CD4-positive, CD25-positive, alpha-beta regulatory T cell (primary cell): ENCODE measurements at places on chromosomes 3 and 15. TPM values are rescaled to one million over a fixed set of nuclear protein-coding genes. Genes with fewer than 3 reads are reported as not detected.

Gene GRAMD2A
- polyA plus RNA-seq: not detected

Gene AADAC
- not detected for polyA plus RNA-seq

Gene SNRPA1
- 69.9 TPM for polyA plus RNA-seq

Gene RAB6B
- polyA plus RNA-seq: 0.31 TPM

Gene EIF5A2
- 14.0 TPM for polyA plus RNA-seq

Gene SPATA12
- not detected for polyA plus RNA-seq

Gene CCNDBP1
- 301 TPM for polyA plus RNA-seq

Gene RTP1
- polyA plus RNA-seq: not detected

Gene GCSAM
- polyA plus RNA-seq: 12.3 TPM

DNA sequence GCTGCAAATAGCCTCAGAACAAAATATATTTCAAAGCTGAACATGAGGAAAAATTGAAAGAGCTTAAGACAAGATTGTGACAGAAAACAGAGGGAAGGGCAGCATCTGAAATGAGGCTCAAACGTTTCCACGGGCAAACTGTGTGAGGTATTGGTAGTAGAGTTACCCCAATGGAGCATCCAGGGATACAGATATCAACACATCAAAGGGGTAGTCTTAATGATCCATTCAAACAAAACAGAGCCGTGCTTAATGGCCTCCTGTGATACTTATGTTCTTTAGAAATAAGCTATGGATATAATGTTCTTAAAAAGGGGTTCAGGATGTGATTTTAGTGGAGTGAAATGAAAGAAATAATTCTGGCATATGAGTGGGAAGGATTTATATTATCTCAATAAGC is 430.3 kb upstream of the PDZRN3 start:
- H3K36me3 ChIP-seq: no peaks in the 10 kb centered on the region
- H3K27me3 ChIP-seq: no peaks in the 10 kb centered on the region
- no peak overlapping the region for H3K4me3 ChIP-seq
- no peaks in the 10 kb centered on the region for H3K4me1 ChIP-seq
- no peak overlapping the region for H3K27ac ChIP-seq

DNA sequence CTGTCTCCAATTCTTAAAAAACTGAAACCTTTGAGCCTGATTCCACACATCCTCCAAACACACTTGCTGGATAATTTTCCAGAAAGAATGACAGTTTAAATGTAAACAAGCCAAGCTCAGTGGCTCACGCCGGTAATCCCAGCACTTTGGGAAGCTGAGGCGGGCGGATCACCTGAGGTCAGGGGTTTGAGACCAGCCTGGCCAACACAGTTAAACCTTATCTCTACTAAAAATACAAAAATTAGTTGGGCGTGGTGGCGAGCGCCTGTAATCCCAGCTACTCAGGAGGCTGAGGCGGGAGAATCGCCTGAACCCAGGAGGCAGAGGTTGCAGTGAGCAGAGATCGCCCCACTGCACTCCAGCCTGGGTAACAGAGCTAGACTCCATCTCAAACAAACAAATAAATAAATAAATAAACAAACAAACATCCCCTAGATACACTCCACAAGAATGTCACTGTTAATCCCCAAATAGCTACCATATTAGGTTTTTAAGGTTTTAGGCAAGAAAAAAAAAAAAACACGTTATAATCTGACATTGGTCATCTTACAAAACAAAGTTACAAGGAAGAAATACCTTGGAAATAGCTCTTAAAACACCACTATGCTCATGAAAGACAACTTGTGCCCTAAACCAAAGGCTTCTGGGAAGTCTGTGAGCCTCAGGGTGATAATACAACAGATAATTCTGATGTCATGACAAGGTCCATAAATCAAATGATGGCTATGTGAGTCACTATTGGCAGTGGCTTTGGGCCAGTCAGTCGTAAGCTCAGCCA is 13.2 kb downstream of the TNIK start:
- H3K4me3 ChIP-seq: peak overlapping the region; percentile 60
- no peak for DNase-seq
- peaks cover 10% of the 10 kb centered on the region for H3K36me3 ChIP-seq
- H3K27me3 ChIP-seq: no peaks in the 10 kb centered on the region
- no peak overlapping the region for H3K27ac ChIP-seq

- H3K4me3 ChIP-seq: no peak overlapping the region
- H3K36me3 ChIP-seq: no peaks in the 10 kb centered on the region
- no peaks in the 10 kb centered on the region for H3K27me3 ChIP-seq
- DNase-seq: no peak
Observed at GRCh38 chr3:108106031-108106430, 15.2 kb upstream of the CD47 start.

- H3K27me3 ChIP-seq: no peaks in the 10 kb centered on the region
- H3K36me3 ChIP-seq: no peaks in the 10 kb centered on the region
- no peak overlapping the region for H3K4me3 ChIP-seq
- no peak overlapping the region for H3K27ac ChIP-seq
Observed at GRCh38 chr3:96101006-96101560, 713.3 kb upstream of the EPHA6 start.

- no peak for DNase-seq
- no peak overlapping the region for H3K4me3 ChIP-seq
- no peaks in the 10 kb centered on the region for H3K4me1 ChIP-seq
- H3K36me3 ChIP-seq: no peaks in the 10 kb centered on the region
Observed at GRCh38 chr3:63076357-63076756, 201.1 kb upstream of the CADPS start.

- no peaks in the 10 kb centered on the region for H3K27me3 ChIP-seq
- DNase-seq: peak; percentile 62
- peak overlapping the region; percentile 64 for H3K27ac ChIP-seq
- peaks cover 37% of the 10 kb centered on the region for H3K36me3 ChIP-seq
- H3K4me1 ChIP-seq: peaks cover 27% of the 10 kb centered on the region
Observed at GRCh38 chr3:16337856-16338540, 73.0 kb downstream of the OXNAD1 start.

DNA sequence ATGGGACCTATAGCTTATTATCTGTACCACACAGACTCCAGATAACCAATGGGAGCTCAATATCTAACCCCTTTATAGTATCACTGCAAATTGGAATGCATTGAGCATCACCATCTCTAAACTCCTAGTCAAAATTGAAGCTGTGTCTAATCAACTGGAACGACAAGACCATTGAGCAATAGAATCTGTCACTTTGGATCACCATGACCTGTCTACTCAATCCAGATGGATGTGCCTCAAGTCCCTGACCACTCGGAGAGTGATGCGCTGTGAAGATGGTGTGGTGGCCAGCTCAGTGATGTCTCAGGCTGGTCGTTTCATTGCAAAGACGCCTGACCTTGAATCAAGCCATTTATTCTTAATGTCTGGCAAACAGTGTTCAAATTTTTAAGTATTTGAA is 160.5 kb downstream of the SEMA6D start:
- no peak for DNase-seq
- no peak overlapping the region for H3K4me3 ChIP-seq
- H3K27ac ChIP-seq: no peak overlapping the region
- no peaks in the 10 kb centered on the region for H3K36me3 ChIP-seq

- no peak overlapping the region for H3K4me3 ChIP-seq
- H3K4me1 ChIP-seq: peaks cover 12% of the 10 kb centered on the region
- H3K27me3 ChIP-seq: no peaks in the 10 kb centered on the region
- H3K36me3 ChIP-seq: no peaks in the 10 kb centered on the region
- DNase-seq: no peak
- H3K27ac ChIP-seq: no peak overlapping the region
Observed at GRCh38 chr3:110017304-110017703, 680.0 kb upstream of the DPPA4 start.

DNA sequence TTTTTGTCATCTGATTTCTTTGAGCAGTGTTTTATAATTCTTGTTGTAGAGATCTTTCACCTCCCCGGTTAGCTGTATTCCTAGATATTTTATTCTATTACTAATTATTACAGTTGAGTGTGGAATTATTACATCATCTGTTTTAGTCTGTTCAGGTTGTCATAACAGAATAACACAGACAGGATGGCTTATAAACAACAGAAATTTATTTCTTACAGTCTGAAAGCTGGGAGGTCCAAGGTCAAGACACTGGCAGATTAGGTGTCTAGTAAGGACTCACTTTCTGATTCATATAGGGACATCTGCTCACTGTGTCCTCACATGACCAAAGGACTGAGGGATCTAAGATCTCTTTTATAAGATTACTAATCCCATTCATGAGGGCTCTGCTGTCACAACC is 121.3 kb upstream of the THBS1 start:
- no peak for DNase-seq
- no peak overlapping the region for H3K4me3 ChIP-seq
- H3K4me1 ChIP-seq: no peaks in the 10 kb centered on the region

GRCh38 chr3:35544976-35545375 is 94.3 kb upstream of the ARPP21 start:
- H3K4me1 ChIP-seq: no peaks in the 10 kb centered on the region
- no peaks in the 10 kb centered on the region for H3K27me3 ChIP-seq
- DNase-seq: no peak
- H3K4me3 ChIP-seq: no peak overlapping the region
- H3K36me3 ChIP-seq: no peaks in the 10 kb centered on the region

DNA sequence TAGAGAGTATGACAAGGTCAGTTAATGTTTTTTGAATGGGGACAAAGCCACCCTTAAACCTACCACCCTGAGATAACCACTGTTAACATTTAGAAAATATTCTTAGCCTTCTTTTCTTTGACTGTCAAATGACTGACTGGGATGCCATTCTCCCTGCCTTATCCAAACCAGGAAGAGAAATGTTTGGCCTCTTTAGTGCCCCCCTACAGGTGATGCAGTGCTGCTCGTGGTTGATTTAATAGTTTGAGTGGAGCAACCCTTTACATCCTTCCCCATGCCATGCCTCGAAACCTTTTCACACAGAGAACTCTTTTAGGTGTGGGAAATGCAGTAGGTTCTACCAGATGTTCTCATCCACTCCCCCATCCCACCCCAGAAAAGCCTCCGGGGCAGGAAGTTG is 38.7 kb upstream of the UMPS start:
- H3K27ac ChIP-seq: no peak overlapping the region
- no peaks in the 10 kb centered on the region for H3K4me1 ChIP-seq
- H3K27me3 ChIP-seq: no peaks in the 10 kb centered on the region
- no peak overlapping the region for H3K4me3 ChIP-seq

DNA sequence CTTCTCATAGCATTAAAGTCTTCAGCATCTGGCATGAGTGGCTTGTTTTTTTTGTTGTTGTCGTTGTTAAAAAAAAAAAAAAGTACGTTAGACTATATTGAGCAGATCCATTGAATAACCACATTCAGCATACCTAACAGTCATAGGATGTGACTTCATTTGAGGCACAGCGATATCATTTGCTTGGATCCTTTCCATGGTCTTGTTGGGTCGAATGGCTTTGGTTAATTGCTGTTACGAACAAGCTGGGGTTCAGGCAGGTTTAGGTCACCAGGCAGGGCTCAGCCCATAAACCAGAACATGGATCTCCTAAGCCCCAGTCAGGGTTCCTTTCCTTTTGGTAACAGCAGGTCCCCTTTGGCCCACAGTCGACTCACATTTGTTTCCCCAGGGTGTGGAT is 76.2 kb downstream of the POLR2M start:
- H3K27me3 ChIP-seq: no peaks in the 10 kb centered on the region
- no peaks in the 10 kb centered on the region for H3K36me3 ChIP-seq
- no peak overlapping the region for H3K27ac ChIP-seq
- no peak overlapping the region for H3K4me3 ChIP-seq

- no peaks in the 10 kb centered on the region for H3K36me3 ChIP-seq
- H3K4me1 ChIP-seq: no peaks in the 10 kb centered on the region
- H3K27ac ChIP-seq: no peak overlapping the region
- no peak for DNase-seq
Observed at GRCh38 chr3:28502397-28502937, 153.8 kb upstream of the AZI2 start.

- H3K36me3 ChIP-seq: no peaks in the 10 kb centered on the region
- H3K4me3 ChIP-seq: no peak overlapping the region
- H3K4me1 ChIP-seq: no peaks in the 10 kb centered on the region
Observed at GRCh38 chr3:4091786-4092185, 211.4 kb upstream of the SETMAR start.

DNA sequence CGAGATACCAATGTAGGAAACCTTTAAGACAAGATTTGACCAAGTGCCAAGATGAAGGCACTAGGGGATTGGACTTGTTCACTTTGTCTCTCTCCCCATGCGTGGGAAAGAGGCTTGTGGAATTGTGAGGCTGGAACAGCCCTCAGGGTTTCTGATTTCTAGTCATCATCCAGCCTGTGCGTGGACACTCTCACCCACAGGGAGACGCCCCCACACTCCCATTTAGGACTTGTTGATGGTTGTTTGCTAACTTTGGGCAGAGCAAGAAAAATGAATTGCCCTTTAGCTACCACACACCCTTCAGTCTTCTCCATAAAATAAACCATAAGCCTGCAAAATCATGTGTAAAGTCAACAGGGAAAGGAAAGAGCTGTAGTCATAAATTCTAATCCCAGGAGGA is 18.4 kb downstream of the ACKR2 start:
- no peaks in the 10 kb centered on the region for H3K36me3 ChIP-seq
- H3K27me3 ChIP-seq: peaks cover 16% of the 10 kb centered on the region
- H3K27ac ChIP-seq: no peak overlapping the region
- H3K4me1 ChIP-seq: no peaks in the 10 kb centered on the region
- H3K4me3 ChIP-seq: no peak overlapping the region
- DNase-seq: no peak

GRCh38 chr3:81164806-81165205 is 596.6 kb downstream of the GBE1 start:
- no peak for DNase-seq
- no peaks in the 10 kb centered on the region for H3K4me1 ChIP-seq
- no peaks in the 10 kb centered on the region for H3K36me3 ChIP-seq
- H3K27me3 ChIP-seq: no peaks in the 10 kb centered on the region

GRCh38 chr3:102474207-102474606 is 39.4 kb downstream of the ZPLD1 start:
- no peak overlapping the region for H3K27ac ChIP-seq
- no peak for DNase-seq
- no peaks in the 10 kb centered on the region for H3K36me3 ChIP-seq
- no peaks in the 10 kb centered on the region for H3K27me3 ChIP-seq
- no peaks in the 10 kb centered on the region for H3K4me1 ChIP-seq

DNA sequence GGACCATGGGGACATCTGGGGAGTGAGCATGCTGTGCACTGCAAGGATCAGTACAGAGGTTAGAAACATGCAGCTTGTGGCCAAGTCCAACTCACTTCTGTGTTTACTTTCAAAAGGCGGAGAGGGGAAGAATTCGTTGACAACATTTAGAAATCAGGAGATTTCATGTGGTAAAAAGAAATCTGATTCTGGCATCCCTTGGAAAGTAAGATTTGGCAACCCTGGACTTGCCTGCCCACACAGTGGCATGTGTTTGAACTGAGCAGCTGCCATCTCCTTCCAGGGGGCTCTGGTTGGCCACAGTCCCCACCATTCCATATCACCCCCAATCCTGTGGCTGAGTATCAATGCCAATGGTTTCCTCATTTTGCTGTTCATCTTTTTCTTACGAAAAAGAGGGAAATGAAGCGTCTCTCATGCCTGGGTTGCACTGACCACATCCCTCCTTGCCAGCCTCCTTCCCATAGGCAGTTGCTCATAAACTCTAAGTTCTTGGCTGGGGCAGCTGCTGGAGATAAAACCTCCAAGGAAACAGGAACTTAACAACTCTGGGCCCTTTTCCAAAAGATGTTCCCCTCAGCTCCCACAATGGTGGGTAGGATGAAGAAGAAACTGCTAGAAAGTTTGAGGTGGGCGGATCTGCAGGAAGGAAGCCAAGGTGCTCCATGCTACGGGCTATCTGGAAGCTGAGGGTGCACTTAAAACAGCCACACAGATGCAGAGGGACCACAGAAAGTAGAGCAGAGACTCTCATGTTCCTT is 29.2 kb downstream of the SLC6A11 start:
- no peaks in the 10 kb centered on the region for H3K36me3 ChIP-seq
- no peaks in the 10 kb centered on the region for H3K27me3 ChIP-seq
- H3K4me3 ChIP-seq: no peak overlapping the region
- H3K4me1 ChIP-seq: no peaks in the 10 kb centered on the region

- H3K4me3 ChIP-seq: no peak overlapping the region
- no peaks in the 10 kb centered on the region for H3K36me3 ChIP-seq
- H3K4me1 ChIP-seq: no peaks in the 10 kb centered on the region
- H3K27me3 ChIP-seq: no peaks in the 10 kb centered on the region
- no peak overlapping the region for H3K27ac ChIP-seq
Observed at GRCh38 chr15:68769702-68770101, 51.0 kb downstream of the ANP32A start.
